NCI-H187 (cell line): ENCODE measurements at places on chromosomes 7 and 10.

DNA sequence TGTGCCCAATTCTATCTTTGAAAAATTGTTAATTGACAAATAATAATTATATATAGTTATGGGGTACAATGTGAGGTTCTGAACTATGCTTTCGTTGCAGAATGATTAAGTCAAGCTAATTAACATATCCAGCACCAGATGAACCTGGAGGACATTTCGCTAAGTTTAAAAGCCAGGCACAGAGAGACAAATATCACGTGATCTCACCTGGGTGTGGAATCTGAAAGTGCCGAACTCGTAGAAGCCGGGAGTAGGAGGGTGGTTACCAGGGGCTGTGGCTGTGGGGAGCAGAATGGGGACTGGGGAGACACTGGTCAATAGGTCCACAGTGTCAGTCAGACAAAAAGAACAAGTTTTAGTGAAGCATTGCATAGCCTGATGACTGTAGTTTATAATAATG, 332.9 kb upstream of the SHH start:
- DNase-seq = no peak

- DNase-seq = no peak
Measured at GRCh38 chr10:29849126-29849833, 210.1 kb downstream of the JCAD start.

GRCh38 chr7:20861468-20861867, 74.8 kb upstream of the SP8 start:
- DNase-seq = no peak

GRCh38 chr10:683448-684071, 5.9 kb downstream of the DIP2C start:
- DNase-seq = no peak

GRCh38 chr7:2309889-2310331, 4.3 kb downstream of the SNX8 start:
- no peak for DNase-seq

GRCh38 chr10:126690534-126690933, 20.0 kb upstream of the C10orf90 start:
- DNase-seq = no peak

GRCh38 chr10:62726142-62726541, 78.4 kb upstream of the ADO start:
- no peak for DNase-seq

GRCh38 chr10:116713846-116714245, 28.5 kb downstream of the HSPA12A start:
- DNase-seq = no peak

DNA sequence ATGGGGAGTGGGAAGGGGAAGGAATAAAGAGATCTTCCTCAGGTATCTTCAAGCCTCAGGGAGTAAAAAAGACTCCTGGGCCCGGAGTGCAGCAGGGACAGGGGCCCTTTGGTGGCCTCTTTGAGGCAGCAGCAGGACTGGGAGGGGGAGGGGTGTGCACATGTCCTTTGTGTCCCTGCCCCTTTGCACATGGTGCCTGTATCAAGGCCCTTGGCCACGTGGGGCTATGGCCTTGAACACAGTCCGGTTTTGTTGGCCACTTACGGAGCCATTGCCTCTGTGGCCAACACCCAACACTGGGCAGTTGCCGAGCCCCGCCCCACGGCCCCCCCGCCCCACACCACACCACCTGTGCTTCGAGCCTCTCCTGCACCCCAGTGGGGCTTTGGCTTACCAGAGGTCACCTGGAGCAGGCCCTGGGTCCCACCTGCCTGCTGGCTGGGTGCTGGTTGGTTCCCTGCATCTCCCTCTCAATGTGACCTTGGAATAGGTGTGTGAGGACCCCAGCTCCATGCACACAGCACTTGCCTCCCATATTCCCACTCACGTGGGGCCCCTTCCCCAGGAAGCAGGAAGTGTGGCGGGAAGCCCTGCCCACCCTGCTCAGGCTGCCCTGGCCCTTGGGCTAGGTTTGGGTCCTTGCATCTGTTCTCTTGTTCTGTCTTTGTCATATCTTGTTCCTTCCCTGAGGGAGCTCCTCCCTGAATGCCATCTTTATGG, 5.4 kb downstream of the SAP25 start:
- no peak for DNase-seq

GRCh38 chr7:66277492-66277891, 72.4 kb downstream of the TPST1 start:
- DNase-seq = no peak

DNA sequence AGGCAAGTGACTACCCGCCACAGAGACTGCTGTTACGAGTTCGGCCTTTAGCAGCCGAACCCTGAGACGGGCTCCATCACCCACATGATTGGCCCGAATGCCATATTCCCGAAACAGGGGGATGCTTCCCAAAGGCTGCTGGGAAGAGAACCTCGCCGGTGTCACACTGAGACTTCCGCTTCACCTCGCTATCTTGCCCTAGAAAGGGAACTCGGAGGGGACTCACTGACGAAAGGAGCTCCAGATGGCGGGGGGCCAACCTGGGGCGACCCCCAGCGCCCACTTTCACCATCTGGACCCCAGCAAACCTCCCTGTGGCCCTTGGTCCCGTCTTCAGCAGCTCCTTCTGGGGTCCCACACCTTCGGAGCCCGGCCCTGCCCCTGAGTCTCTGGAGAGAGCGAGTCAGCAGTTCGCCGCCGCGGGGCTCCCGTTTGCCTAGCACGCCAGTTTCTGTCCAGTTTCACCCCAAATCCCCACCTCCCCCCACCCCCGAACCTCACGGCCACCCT, 529 bp downstream of the HPS1 start:
- no peak for DNase-seq

DNA sequence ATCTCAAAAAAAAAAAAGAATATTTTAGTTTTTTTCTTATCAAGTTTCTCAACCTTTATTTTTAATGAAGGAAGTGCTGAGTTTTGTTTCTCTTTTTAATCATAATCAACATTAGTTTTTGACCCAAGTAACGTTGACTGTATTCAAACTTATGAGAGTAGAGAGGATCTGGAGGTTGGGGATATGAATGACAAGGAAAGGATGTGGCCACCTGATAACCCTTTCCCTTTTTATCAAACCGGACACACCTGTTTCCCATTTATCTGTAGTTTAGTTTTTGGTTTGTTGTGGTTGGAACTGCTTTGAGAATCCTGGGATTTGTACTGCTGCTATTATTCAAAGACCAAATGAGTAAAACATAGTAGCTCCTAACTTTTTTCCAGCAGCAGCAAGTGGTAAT, 38.6 kb downstream of the HACD1 start:
- no peak for DNase-seq

DNA sequence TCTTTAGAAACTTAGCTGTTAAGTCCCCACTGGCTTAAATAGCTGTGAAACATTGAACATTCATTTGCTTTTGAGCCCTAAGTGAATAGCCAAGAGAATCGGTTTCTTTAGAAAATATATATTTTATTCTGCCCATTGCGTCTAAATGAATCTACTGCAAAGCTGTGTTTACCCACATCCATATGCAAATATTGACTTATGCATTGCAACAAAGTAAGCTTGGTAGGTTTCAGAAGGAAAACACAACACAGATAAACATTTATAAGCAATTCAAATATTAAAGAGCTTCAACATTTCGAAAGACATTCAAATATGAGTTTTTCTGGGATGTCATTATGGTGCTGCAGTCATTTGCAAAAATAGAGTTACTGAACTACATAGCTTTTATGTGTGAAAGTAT, 257.3 kb downstream of the SH2D4B start:
- DNase-seq = no peak

GRCh38 chr10:100972115-100972903, 3.0 kb downstream of the SEMA4G start:
- no peak for DNase-seq

- no peak for DNase-seq
Measured at GRCh38 chr10:132228616-132229015, 41.9 kb downstream of the DPYSL4 start.

DNA sequence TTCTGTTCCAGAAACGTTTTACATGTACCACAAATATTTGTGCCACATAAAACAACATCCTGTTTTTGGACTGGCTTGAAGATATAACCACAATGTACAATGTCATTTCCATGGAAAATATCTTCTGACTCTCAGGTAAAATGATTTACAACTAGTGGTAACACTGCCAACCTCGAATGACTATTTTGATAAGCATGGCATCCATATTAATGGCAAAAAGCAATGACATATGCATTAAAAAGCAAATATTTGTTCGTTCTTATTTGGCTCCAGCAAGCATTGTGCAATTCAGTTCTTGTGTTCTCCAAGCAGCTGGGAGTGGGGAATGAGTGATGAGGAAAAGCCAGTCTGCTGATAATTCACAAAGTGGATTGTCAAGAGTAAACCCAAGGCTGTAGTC, 289.0 kb downstream of the PLXDC2 start:
- no peak for DNase-seq

- DNase-seq = no peak
Measured at GRCh38 chr10:121952226-121952625, 22.8 kb downstream of the NSMCE4A start.

DNA sequence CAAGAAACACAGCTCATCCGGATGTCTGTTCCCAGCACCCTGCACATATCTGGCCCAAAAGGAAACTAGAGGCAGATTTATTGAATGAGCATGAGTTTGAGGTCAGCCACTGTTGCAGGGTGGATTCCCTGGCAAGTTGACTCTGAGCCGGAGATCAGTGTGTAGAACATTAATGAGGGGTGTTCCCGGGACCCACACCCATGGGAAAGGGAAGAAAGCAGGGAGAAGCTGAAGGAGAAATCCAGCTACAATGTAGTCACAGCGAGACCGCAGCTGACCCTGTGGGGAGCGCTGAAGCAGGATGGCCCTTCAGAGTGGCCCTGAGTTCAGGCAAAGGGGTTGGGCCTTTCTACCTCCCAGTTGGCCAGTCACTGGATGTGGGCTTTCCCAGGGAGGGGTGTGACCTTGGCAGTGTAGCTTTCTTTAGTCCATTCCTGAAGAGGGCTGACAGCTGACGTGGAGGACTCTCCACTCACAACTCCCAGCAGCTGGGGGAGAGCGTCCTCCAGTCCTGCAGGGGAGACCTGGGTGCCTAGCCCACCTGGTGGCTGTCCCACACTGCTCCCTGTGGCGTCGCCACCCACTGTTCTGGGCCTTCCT, 324.2 kb upstream of the ZMIZ1 start:
- DNase-seq = no peak

DNA sequence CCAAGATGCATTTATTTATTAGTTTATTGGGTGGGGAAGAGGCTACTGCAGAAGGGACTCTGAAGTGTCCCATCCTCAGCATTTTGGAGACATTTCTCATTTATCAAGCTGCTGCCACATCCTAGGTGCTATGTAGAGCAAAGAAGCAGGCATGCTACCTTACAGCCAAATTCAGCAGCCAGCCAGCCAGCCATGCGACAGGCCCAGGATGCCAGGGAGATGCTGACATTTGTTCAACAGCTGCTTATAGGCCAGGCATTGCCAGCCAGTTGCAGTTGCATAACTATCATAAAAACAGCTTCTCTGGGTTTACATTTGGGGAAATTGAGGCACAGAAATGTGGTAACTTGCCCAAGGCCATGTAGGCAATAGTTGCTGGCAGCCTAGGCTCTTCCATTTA, 2.3 kb downstream of the SLC29A3 start:
- no peak for DNase-seq

GRCh38 chr7:19009241-19009935, 108.0 kb downstream of the TWIST1 start:
- DNase-seq = no peak

DNA sequence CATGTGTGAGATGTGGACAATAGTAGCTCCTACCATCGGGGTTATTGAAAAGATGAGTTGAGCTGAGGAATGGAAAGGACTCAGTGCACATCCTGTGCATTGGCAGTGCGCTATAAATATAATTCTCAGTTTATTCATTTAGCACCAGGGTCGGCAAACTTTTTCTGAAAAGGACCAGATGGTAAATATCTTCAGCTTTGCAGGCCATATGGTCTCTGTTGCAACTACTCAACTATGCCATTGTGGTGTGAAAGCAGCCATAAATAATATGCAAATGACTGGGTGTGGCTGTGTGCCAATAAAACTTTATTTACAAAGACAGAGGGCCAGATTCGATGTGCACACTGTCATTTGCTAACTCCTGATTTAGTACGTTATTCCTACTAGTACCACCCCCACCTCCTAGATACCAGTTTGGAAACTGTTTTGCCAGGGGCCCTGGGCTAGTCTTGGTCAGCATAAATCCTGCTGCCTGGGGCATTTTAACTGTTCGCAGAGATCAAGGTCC, 422.9 kb upstream of the MKI67 start:
- DNase-seq = no peak

DNA sequence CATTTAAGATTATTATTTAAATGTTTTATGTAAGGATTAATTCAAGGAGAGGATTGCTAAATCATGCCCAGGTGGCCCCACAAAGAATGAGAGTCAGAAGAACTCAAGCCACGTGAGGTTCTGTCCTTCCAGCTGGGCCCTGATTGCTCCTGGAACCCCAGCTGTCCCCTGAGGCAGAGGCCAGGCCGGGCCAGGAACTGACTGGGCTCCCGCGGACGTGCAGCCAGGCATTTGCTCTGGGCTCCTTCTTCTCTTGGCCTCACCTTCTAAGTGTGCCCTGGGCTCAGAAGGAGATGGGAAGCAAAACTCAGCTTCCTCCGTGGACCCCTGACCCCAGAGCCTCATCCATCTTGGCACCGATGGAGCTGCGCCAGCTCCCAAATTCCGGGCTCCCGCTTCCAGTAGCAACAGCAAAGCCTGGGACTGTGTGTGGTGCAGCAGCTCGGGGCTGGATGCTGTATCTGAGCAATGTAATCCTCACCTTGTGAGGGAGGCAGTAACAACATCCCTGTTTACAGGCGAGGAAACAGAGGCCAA, 250.6 kb upstream of the PPP2R2D start:
- DNase-seq = no peak

- DNase-seq = no peak
Measured at GRCh38 chr7:47807756-47808155, 140.5 kb downstream of the PKD1L1 start.

- DNase-seq = no peak
Measured at GRCh38 chr10:33301097-33301789, 33.2 kb downstream of the NRP1 start.

DNA sequence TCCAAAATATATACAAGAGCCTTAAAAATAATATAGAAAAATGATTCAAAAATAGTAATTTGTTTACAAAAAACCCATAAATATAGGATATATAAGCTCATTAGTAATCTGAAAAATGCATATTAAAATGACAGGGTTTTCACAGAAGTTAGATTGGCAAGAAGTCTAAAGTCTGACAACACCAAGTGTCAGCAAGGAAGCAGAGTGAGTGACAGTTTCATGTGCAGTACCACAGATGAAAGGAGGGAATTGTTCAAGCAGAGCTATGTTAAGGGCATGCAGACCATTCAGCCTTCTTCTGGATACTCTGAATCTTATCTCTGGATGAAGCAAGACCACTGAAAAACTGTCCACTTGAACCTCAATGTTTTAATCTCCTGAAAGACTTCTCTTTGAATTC, 55.9 kb downstream of the ZNF248 start:
- no peak for DNase-seq
